ENCODE measurements at places on chromosomes 3 and 15. TPM values are rescaled to one million over a fixed set of nuclear protein-coding genes. Genes with fewer than 3 reads are reported as not detected.

DNA sequence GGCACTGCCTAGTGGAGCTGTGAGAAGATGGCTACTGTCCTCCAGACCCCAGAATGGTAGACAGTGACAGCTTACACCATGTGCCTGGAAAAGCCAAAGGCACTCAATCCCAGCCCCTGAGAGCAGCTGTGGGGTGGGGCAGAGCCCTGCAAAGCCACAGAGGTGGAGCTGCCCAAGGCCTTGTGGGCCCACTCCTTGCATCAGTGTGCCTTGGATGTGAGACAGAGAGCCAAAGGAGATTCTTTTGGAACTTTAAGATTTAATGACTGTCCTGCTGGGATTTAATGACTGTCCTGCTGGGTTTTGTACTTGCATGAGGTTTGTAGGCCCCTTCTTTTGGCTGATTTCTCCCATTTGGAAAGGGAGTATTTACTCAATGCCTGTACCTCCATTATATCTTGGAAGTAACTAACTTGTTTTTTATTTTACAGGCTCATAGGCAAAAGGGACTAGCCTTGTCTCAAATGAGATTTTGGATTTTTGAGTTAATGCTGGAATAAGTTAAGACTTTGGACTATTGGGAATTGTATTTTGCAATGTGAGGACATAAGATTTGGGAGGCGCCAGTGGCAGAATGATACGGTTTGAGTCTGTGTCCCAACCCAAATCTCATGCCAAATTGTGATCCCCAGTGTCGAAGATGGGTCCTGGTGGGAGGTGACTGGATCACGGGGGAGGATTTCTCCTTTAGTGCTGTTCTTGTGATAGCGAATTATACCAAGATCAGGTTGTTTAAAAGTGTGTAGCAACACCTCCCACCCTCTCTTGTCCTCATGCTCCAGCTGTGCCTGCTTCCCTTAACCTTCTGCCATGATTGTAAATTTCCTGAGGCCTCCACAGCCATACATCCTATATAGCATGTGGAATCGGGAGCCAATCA is 80.4 kb downstream of the MYO5A start:
- H3K27ac ChIP-seq: no peak overlapping the region
- no peaks in the 10 kb centered on the region for H3K27me3 ChIP-seq
- no peak for DNase-seq
- H3K36me3 ChIP-seq: no peaks in the 10 kb centered on the region
- peaks cover 6% of the 10 kb centered on the region for H3K4me1 ChIP-seq
- H3K4me3 ChIP-seq: no peak overlapping the region

- peaks cover 6% of the 10 kb centered on the region for H3K27me3 ChIP-seq
- no peaks in the 10 kb centered on the region for H3K36me3 ChIP-seq
- no peaks in the 10 kb centered on the region for H3K4me1 ChIP-seq
- no peak overlapping the region for H3K27ac ChIP-seq
- no peak for DNase-seq
- no peak overlapping the region for H3K4me3 ChIP-seq
Observed at GRCh38 chr3:16106050-16106449, 68.4 kb upstream of the GALNT15 start.

SNTN gene
- not detected for total RNA-seq

DNA sequence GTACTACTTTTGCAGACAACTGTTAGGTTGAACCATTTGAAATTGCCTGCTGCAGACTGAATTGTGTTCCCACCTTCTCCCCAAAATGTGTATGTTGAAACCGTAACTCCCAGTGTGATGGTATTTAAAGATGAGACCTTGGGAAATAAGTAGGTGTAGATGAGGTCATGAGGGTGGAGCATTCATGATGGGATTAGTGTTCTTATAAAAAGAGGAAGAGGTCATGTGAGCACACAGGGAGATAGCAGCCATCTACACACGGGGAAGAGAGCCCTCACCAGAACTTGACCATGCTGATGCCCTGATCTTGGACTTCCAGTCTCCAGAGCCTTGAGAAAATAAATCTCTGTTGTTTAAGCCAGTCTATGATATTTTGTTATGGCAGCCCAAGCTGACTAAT is 17.4 kb upstream of the FHIT start:
- no peaks in the 10 kb centered on the region for H3K4me1 ChIP-seq
- H3K4me3 ChIP-seq: no peak overlapping the region

- no peaks in the 10 kb centered on the region for H3K27me3 ChIP-seq
- H3K4me1 ChIP-seq: no peaks in the 10 kb centered on the region
- no peak for DNase-seq
- H3K36me3 ChIP-seq: no peaks in the 10 kb centered on the region
- H3K27ac ChIP-seq: no peak overlapping the region
- no peak overlapping the region for H3K4me3 ChIP-seq
Observed at GRCh38 chr15:46676233-46677206, 1040.8 kb upstream of the SEMA6D start.

ATOSA gene
- 137 TPM for total RNA-seq

DNA sequence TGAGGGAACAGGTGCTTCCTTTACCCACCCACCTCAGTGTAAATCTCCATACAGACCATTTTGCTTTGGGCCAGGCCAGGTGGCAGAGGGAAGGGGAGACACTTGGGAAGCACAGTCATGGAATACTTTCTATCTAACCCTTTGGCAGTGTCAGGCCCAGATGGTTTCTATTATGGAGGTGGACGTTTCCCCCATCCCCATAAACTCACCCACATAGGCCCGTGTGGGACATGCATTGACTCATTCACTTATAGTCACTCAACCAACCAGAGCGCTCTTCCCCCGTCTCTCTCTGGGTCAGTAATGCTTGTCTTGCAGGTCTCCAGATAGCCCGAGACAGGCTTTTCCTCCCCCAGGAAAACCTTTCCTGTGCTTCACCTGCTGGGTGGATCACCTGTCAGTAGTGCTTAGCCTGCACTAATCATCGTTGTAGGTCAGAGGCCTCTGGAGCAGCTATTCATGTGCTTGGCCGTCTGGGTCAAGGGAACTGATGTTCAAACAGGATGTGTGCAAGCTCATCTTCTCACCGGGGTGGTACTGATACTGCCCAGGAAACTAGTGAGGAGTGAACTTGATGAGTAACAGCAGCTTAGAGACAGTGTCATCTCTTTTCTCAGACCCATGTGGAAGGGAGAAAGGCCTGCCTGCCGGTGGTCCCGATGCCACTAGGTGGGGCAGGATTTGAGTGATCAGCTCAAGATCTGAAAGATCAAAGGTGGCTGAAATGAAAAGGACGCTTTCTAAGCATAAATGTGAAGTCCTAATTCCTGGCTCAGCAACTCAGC is 67.1 kb downstream of the CEMIP start:
- DNase-seq: no peak
- H3K36me3 ChIP-seq: no peaks in the 10 kb centered on the region
- no peaks in the 10 kb centered on the region for H3K4me1 ChIP-seq
- peaks cover 10% of the 10 kb centered on the region for H3K27me3 ChIP-seq

CDHR4 gene
- total RNA-seq: not detected

DNA sequence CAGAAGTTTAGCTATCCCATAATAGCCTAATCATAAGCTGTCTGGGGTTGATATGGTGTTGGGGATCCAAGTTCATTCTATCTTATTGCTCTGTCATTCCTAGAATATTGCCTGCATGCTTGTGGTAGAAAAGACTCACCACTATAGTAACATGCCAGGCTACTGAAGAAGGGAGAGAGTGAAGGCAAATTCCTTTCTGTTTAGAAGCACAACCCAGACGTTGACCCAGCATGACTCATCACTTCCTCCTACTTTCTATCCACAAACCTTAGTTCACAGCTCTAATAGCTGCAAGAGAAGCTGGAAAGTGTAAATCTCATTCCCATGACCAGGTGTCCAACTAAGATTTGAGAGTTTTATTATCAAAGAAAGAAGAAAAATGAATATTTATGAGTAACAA is 57.8 kb upstream of the NMD3 start:
- H3K36me3 ChIP-seq: no peaks in the 10 kb centered on the region
- H3K27me3 ChIP-seq: no peaks in the 10 kb centered on the region
- no peaks in the 10 kb centered on the region for H3K4me1 ChIP-seq
- no peak for DNase-seq
- no peak overlapping the region for H3K27ac ChIP-seq

SPTSSB gene
- total RNA-seq: not detected

KLHL40 gene
- total RNA-seq: not detected

- no peak overlapping the region for H3K4me3 ChIP-seq
- H3K4me1 ChIP-seq: peaks cover 4% of the 10 kb centered on the region
- peaks cover 29% of the 10 kb centered on the region for H3K36me3 ChIP-seq
Observed at GRCh38 chr15:84681831-84682230, 23.8 kb upstream of the NMB start.

DNA sequence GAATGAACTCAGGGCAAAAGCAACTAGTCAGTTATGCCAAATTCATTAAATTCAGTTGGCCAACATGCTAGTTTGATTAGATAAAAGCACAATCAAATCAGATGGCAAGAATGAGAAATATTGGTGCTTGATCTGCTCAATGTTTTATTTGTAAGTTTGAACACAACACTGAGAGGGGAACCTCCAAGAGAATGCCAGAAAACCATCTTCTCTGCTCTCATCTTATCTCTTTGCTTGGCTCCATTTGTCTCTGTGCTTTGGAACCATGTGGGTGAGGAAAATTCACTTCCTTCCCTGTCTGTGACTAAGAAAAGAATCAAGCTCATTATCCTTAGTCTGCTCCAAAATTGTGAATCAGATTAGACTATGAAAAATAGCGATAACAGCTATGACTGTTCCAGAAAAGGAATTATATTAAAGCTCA is 43.6 kb upstream of the DCBLD2 start:
- no peaks in the 10 kb centered on the region for H3K27me3 ChIP-seq
- H3K36me3 ChIP-seq: no peaks in the 10 kb centered on the region
- no peak overlapping the region for H3K27ac ChIP-seq
- DNase-seq: no peak

DNA sequence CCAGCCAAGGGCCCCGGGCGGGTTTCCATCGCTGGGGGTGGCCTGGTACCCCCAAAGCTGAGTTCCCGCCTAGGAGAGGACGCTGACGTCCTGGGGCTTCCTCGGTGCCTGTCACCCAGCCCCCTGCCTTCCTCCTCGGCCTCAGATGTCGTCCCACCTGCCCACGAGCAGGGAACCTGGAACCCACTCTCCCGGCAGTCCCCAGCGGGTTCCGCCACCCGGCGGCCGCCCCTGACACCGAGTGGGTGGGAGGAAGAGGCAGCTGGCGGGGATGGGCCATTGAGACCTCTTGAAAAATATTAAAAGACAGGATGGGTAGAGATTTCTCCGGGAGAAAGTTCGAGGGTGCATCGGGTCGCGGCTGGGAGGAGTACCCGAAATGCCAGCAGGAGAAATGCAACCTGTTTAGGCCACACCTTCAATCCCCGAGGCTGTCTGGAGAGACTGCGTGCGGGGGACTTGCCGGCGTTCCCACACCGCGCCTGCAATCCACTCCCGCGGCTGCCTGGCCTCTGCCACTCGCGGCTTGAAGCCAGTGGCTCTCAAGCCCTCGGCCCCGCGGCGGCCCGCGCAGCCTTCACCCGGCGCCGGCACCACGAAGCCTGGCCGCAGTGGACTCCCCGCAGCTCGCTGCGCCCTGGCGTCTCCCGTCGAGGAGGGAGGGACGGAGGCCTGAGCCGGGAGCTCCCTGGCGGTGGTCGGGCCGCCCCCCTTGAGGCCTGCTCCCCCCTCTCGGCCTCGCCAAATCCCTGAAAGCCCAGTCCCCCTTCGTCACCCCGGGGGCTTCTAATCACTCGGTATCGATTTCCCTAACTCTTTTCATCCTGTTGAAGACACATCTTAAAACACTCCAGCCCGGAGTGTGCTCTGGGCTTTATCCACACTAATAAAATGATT is 8.6 kb upstream of the NR2F2 start:
- peaks cover 5% of the 10 kb centered on the region for H3K4me1 ChIP-seq
- peaks cover 88% of the 10 kb centered on the region for H3K27me3 ChIP-seq
- no peak overlapping the region for H3K27ac ChIP-seq
- H3K4me3 ChIP-seq: no peak overlapping the region
- DNase-seq: no peak

- H3K27ac ChIP-seq: no peak overlapping the region
- H3K4me1 ChIP-seq: peaks cover 32% of the 10 kb centered on the region
- no peak overlapping the region for H3K4me3 ChIP-seq
- H3K27me3 ChIP-seq: no peaks in the 10 kb centered on the region
- H3K36me3 ChIP-seq: no peaks in the 10 kb centered on the region
Observed at GRCh38 chr3:71402911-71403310, 180.6 kb downstream of the FOXP1 start.

GMPS gene
- total RNA-seq: 34.1 TPM

MST1R gene
- total RNA-seq: 0.89 TPM

GRCh38 chr3:128402319-128402718 is 64.4 kb downstream of the DNAJB8 start:
- no peaks in the 10 kb centered on the region for H3K4me1 ChIP-seq
- DNase-seq: no peak
- H3K27me3 ChIP-seq: no peaks in the 10 kb centered on the region
- no peaks in the 10 kb centered on the region for H3K36me3 ChIP-seq
- H3K4me3 ChIP-seq: no peak overlapping the region

DNA sequence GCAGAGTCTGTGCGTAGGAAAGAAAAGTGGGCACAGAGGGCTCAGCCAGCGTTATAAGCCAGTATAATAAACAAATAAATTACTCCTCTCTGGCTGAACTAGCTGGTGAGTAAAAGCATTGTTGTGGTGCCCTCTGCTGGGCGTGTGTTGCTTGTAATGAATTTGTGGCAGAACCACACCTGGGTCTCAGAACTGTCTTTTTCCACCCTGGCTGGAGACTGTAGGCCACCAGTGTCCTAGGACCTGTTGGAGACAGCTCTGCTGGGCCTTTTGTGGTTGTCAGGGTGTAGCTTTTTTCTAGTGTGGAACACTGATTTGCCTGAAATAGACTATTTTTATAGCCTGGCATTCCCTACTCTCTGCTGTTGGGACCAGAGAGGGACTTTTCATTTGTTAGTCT is 130.5 kb upstream of the EIF1B start:
- H3K4me3 ChIP-seq: no peak overlapping the region
- H3K4me1 ChIP-seq: no peaks in the 10 kb centered on the region
- H3K36me3 ChIP-seq: no peaks in the 10 kb centered on the region

ZIC1 gene
- not detected for total RNA-seq

- H3K4me1 ChIP-seq: no peaks in the 10 kb centered on the region
- H3K4me3 ChIP-seq: no peak overlapping the region
- no peaks in the 10 kb centered on the region for H3K36me3 ChIP-seq
- no peaks in the 10 kb centered on the region for H3K27me3 ChIP-seq
Observed at GRCh38 chr15:41323611-41324010, 8.8 kb downstream of the OIP5 start.

RASGRP1 gene
- total RNA-seq: 69.7 TPM

EOMES gene
- total RNA-seq: 0.69 TPM

C3orf22 gene
- total RNA-seq: not detected

Measured in CD4-positive, alpha-beta T cell (primary cell).